ENCODE measurements at places on chromosomes 2 and 18.

GRCh38 chr2:208250388-208250787 lies 4.5 kb downstream of the IDH1 start:
- no peak for DNase-seq

DNA sequence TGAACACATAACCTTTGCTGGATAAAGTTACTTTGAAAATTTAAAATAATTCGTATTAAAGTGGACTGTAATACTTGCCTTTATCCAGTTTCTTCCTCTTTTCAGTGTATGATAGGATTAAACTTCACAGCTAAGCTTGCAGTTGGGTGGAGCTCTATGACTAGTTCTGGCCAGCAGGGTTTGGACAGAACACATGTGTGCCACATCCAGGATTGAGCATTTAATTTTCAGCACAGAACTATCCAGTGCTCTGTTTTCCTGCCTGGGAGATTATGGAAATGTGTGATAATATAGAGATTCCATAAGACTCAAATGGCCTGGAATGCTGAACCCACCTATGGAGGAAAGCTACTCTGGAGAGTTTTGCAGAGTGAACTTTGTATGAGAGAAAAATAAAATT lies 200.2 kb downstream of the OSR1 start:
- no peak for DNase-seq

GRCh38 chr18:67139899-67140298 lies 376.6 kb downstream of the DSEL start:
- DNase-seq = no peak

- no peak for DNase-seq
These were observed 37.6 kb downstream of the SMAD7 start for GRCh38 chr18:48913201-48913600.

DNA sequence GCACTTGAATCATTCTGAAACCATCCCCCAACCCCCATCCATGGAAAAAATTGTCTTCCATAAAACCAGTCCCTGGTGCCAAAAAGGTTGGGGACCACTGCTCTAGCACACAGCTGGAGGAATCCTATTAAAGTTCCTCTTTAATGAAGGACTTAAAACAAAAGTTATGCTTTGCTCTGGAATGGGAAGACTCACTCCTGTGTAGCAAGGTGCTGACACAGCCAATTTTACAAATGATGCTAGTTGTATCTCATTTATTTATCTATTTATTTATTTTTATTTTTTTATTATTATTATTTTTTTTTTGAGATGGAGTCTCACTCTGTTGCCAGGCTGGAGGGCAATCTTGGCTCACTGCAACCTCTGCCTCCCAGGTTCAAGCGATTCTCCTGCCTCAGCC lies 58.9 kb upstream of the NDUFV2 start:
- no peak for DNase-seq

DNA sequence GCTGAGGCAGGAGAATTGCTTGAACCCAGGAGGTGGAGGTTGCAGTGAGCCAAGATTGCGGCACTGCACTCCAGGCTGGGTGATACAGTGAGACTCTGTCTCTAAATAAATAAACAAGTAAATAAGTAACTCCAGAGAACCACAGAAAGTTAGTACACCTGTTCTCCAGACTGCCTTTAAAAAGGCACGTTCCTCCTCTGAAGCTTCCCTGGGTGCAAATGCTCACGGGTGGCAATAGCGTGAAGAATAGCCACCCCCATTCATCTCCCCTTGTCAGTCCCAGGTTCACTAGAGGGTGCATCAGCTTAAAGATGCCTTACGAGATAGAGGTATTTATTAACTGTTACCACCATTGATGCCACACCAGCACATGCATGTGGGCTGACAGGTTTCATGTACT lies 64.3 kb upstream of the RTN4 start:
- no peak for DNase-seq

- DNase-seq = no peak
These were observed 17.1 kb upstream of the MRPS5 start for GRCh38 chr2:95138702-95139101.

DNA sequence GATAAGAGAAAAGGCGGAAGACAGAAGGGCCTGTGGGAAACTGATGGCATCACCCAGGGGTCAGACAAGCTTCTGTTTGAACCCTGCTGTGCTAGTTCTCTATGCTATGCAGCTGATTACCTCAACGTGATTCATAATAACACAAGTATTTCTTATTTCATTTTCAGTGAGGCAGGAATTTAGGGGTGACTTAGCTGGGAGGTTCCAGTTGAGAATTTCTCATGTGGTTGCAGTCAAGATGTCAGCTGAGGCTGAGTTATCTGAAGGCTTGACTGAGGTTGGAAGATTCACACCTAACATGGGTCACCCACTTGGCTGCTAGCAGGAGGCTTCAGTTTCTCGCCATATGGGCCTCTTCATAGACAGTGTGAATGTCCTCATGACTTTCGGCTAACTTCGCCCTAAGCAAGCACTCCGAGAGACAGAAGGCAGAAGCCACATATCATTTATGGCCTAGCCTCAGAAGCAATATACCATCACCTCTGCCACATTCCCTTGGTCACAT lies 34.0 kb upstream of the TMEM131 start:
- no peak for DNase-seq

DNA sequence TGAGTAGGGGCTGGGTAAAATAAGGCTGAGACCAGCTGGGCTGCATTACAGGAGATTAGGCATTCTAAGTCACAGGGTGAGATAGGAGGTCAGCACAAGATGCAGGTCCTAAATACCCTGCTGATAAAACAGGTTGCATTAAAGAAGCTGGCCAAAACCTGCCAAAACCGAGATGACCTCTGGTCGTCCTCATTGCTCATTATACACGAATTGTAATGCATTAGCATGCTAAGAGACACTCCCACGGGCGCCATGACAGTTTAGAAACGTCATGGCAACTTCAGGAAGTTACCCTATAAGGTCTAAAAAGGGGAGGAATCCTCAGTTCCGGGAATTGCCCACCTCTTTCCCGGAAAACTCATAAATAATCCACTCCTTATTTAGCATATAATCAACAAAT lies 132.2 kb downstream of the ARL4C start:
- DNase-seq = no peak

- DNase-seq = no peak
These were observed 1606.3 kb downstream of the SUCLG1 start for GRCh38 chr2:82852787-82853186.

DNA sequence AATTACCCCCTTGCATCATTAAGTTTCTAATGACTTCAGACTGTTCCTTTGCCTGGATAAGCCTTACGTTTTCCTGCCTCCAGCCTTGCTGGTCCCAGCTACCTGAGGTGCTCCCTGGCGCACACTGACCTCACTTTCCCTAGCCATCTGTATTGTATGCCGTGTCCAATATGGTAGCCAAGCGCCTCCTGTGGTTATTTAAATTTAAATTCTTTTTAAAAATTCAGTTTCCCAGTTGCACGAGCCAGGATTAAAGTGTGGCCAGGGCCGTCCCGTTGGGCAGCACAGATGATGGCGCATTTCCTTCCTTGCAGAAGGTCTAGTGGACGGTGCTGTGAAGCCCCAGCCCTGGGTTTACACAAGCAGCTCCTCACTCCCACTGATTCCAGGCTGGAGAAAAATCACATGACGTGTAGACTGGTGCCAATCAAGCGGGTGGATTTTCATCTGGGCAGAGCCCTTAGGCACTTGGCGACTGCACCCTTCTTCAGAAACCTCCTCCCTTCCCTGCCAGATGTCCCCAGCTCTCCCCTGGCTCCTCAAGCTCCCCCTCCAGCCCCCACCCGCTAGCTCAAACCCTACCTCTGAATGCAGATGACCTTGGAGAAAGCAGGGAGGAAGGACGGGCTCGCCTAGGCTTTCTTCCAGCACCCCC lies 33.9 kb downstream of the ACKR3 start:
- DNase-seq = no peak

GRCh38 chr2:29580223-29580622 lies 341.2 kb downstream of the ALK start:
- no peak for DNase-seq
